Activated T-helper 17 cell treated with anti-CD3 and anti-CD28 coated beads, Interleukin-2, amount 50 U/mL, for 72 hours (primary cell): ENCODE measurements at places on chromosomes 3 and 15. TPM values are rescaled to one million over a fixed set of nuclear protein-coding genes. Genes with fewer than 3 reads are reported as not detected.

Gene SI
- not detected for total RNA-seq

DNA sequence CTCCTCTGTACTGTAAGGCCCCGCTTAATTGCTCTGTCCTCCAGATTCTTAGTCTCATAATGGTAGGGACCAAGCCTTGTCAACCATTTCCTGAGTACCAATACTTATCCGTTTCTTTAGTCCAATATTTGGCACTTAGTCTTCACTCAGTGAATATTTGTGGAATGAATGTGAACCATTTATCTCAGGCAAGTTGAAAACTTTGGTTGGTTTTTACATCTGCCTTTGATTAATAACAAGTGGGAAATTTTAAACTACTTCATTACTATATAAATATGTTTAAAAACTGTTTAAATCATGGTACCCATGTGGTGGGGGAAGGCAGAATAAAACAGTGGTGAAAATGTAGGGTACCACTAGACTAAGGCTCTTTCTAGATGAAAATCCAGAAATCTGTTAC is 15.2 kb downstream of the CA12 start:
- ATAC-seq, result no peak

DNA sequence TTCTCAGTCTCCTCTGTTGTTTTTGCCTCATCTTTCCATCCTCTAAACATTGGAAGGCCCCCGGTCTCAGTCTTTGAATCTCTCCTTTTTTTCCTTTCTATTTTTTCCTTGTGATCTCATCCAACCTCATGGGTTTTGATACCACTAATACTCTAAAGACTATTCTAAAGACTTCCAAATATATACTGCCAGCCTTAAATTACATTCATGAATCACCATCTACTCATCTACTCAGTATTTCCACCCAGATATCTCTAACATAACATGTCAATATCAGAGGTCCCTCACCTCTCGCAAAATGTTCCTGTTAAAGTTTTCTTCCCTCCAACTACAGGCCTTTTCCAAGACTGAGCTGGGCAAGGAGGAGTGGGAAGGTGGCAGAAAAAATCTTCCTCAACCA is 282.5 kb upstream of the TTC14 start:
- ATAC-seq, result no peak

- ATAC-seq, result no peak
These were observed 404.6 kb downstream of the SI start for GRCh38 chr3:164673738-164674137.

Gene PARP15
- total RNA-seq, result 17.6 TPM

Gene C3orf22
- total RNA-seq, result not detected

DNA sequence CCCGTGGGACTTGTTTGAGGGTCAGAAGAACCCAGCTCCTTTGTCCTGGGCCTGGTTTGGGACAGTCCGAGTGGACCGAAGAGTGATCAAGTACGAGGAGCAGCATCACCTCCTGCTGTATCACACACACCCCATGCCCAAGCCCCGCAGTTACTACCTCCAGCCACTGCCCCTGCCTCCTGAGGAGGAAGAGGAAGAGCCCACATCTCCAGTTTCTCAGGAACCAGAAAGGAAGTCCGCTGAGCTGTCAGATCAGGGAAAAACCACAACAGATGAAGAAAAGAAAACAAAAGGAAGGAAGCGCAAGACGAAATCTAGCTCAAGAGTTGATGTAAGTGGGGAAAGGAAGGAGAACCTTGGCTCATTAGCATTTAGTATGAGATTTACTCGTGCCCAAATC is 3.3 kb upstream of the P2RY12 start:
- ATAC-seq, result no peak

Gene HHLA2
- 2.0 TPM for total RNA-seq

Gene MORC1
- total RNA-seq, result not detected

GRCh38 chr15:45385590-45385989 is 7.2 kb upstream of the GATM start:
- no peak for ATAC-seq

GRCh38 chr3:118760585-118761290 is 273.9 kb downstream of the IGSF11 start:
- ATAC-seq, result no peak

- no peak for ATAC-seq
These were observed 124.8 kb downstream of the VPS13C start for GRCh38 chr15:61935493-61935892.

GRCh38 chr3:129383292-129383860 is 45.1 kb downstream of the EFCAB12 start:
- peak; percentile 89 for ATAC-seq

Gene PLA2G4E
- total RNA-seq, result not detected

DNA sequence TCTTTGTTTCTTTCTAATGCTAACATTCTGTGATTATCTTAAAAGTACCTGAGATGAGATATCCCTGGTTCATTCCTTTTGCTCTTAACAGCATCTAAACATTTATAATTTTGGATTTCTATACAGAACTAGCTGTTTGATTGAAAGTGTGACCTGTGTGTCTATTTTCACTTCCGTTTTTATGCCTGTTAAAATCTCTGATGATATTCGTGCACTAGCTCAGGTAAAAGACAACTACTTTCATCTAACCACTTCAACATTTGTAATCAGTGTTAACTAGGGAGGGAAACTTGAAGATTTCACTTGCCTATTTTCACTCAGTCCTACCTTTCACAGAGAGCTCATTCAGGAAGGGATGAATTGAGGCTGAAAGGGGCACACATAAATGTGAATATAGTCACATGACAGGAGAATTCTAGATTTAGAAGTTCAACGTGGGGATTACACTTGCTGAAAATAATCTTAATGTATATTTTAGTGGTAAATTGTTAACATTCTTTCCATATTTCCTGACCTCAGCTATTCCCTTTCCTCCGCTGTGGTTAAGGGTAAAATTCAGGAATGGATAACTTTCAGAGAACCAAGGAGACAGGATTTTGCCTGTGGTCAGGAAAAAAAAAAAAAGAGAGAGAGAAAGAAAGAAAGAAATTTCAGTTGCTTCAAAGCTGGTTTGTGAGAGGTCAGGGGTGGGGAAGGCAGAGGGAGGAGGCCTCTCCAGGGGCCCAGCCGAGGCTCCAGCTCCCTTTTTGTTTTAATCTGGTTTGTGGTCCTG is 159.8 kb upstream of the TSC22D2 start:
- ATAC-seq, result no peak

Gene ACAN
- not detected for total RNA-seq

DNA sequence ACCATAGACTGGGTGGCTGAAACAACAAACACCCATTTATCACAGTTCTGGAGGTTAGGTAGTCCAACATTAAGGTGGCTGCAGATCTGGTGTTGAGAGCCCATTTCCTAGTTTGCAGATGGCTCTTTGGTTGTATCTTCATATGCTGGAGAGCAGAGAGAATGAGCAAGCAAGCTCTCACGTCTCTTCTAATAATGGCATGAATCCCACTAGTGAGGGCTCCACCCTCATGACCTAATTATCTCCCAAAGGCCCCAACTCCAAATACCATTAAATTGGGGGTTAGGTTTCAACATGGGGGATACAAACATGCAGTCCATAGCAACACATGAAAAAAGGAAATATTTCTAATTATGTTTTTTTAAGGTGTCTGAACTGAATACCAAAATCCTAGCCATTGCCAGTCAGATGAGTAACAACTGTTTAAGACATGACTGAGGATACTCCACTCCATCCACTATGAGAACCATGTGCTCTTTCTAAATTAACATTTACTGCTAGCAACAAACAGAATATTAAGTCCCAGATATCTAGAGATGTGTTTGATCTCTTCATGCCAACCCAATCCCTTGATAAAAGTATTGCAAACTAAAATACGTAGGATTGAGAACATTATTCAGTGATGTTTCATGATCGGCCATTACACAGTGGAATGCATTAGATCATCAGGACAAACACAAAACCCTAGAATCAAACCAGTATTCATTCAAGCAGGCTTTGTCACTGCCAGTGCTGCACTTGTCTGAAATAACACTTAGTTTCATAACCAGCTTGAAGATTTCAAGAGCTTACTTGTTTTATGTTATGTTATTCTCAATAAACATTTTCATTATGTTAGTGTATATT is 340.3 kb downstream of the SLC9A9 start:
- ATAC-seq, result no peak

Gene ZIC4
- not detected for total RNA-seq

Gene KLHL40
- total RNA-seq, result not detected

Gene CCDC191
- total RNA-seq, result 1.4 TPM

DNA sequence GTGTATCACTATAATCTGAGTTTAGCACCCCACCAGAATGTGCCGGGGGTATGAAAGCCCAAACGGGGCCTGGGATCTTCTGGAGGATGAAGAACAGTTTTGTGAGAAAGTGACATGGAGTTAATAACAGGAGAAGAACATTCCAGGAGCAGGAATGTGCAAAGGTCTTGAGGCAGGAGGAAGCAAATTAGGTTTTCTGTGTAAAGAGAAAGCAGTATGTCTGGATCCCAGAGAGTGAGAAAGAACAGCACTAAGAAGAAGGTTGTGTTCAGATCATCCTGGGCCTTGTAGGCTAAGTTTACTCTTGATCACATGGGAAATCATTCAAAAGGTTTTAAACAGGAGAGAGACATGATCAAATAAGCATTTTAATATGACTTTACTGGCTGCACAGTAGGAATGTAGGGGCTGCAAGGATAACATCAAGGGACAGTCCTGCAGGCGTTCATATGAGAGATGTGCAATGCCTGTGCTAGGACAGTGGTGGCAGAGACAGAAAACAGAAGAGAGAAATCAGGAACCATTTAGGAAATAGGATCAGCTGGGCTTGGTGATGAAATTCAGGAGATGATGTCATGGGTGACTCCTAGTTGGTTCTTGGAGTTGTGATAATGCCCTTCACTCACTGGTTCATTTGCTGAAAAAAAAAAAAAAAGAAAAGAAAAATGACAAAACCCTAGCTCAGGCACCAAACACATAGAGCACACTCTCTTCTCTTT is 113.5 kb downstream of the TNIK start:
- peak; percentile 0 for ATAC-seq

DNA sequence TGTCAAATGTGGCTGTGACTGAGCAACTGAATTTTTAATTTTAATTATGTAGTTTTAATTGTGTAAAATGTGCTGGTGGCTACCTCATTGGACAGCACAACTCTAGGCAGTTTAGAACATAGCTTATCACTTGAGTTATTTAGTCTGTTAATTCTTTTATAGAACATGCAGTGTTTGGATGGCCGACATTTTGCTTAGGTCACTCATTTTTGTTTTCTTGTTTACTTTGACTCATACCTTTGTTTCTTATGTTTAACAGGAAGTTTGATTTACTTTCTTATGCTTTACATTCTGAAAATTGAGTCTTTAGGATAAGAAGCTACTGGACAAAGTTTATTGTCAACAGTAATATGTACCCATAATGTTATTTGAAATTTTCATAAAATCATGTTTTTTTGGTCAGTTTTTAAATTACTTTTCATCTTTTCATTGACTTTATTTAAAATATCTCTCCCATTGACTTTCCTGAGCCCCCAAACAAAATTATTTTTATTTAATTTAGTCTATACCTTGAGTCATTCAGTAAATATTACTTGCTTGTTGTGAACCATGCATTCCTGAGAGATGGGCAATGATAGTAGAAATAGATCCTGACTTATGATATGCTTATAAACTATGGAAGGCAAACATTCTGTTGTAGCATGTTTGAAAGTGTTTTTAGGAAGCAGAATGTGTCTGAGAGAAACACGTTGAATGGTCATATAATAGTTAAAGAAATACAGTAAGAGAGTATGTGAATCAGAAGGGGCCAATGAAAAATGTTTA is 60.6 kb downstream of the TCF12 start:
- ATAC-seq, result no peak

GRCh38 chr15:69554279-69554961 is 101.8 kb downstream of the RPLP1 start:
- ATAC-seq, result no peak

GRCh38 chr15:63080634-63081250 is 38.2 kb downstream of the TPM1 start:
- no peak for ATAC-seq

DNA sequence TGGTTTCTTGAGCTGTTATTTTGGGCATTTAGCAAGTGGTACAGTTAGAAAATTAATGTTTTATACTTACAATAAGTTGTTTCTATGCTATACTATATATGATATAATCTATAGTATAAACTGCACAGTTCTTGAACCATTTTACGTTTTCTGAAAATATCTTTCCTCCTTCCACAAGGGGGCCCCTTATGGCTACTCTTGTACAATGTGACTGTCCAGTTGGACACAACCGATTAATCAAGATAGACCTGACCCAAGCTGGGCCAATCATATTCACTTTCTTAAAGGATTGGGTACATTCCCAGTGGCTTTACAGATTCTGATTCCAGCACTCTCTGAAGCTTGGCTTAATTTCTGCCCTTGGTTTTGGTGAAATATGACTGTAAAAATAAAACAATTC is 953.4 kb downstream of the AGBL1 start:
- no peak for ATAC-seq

Gene MME
- total RNA-seq, result not detected

DNA sequence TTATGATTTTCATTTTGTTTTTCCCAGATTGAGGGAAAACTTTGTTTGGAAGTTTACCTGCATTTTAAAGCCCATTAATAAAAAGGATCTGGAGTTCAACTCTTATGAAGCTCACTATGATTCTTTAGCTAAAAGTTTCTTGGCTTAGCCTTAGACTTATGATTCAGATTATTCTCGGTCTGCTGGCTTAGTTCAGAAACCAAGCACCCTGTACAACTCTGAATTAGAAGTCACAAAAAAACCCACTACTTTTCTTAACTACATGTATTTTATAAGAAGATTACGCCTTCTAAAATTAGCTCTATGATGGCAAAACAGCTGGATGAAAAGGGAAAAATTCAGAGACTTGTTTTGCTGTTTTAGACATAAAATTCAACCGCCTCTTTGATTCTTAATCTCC is 14.3 kb upstream of the DENND4A start:
- ATAC-seq, result no peak

DNA sequence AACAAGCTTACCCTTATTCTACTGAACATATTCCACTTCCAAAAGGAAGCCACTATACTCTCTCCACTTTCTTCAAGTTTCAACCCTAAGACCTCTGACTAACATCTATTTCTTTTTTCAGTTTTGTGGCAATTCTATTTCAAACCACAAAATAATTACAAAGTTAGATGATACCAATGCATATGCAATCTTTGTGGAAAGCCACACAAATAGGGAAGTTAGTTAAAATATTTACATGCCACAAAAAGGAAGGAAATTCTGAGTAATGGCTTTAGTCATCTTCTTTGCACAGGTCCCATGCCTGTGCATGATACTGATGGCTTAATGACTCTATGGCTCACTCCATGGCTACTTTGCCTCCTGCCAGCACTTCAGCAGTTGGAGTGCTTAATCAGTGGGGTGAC is 57.0 kb upstream of the MCTP2 start:
- peak; percentile 94 for ATAC-seq
